ENCODE measurements at places on chromosomes 6 and 20. TPM values are rescaled to one million over a fixed set of nuclear protein-coding genes. Genes with fewer than 3 reads are reported as not detected.

GRCh38 chr6:38640216-38640909 is 634 bp upstream of the BTBD9 start:
- H3K4me1 ChIP-seq = peaks cover 37% of the 10 kb centered on the region
- H3K36me3 ChIP-seq = no peaks in the 10 kb centered on the region
- peak; percentile 28 for DNase-seq
- H3K4me3 ChIP-seq = peak overlapping the region; percentile 82

- no peak overlapping the region for H3K4me3 ChIP-seq
- no peaks in the 10 kb centered on the region for H3K36me3 ChIP-seq
- H3K4me1 ChIP-seq = peaks cover 12% of the 10 kb centered on the region
- H3K27ac ChIP-seq = no peak overlapping the region
- no peak for DNase-seq
Observed at GRCh38 chr6:105817370-105817769, 268.8 kb upstream of the PRDM1 start.

DNA sequence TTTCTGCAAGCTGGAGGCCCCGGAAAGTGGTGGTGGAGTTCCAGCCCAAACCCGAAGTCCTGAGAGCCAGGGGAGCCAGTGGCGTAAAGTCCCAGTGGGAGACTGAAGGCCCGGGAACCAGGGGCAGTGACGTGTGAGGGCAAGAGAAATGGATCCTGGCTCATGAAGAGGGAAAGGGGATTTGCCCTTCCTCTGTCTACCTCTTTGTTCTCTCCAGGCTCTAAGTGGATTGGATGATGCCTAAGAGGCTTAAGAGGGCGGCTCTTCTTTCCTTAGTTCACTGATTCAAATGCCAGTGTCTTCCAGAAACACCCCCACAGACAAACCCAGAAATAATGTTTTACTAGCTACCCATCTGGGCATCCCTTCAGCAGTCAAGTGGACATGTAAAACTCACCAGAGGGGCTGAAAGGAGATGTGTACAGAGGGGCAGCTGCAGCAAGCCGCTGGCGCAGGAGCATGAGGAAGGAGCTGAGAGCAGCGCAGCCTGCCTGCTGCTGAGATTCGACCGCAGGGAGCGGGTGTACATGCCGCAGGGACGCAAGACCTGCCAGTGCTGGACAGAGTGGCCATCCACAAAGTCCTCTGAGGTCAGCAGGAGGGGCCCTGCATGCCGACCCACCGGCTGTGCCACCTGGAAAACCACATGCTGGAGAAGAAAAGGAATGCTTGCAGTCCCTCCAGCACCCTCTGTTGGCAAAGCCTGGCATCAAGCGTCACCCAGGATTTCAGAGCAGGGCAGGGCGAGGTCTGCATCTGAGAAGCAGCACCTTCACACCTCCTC is 29.5 kb downstream of the CDYL start:
- H3K4me1 ChIP-seq = peaks cover 68% of the 10 kb centered on the region
- H3K27me3 ChIP-seq = no peaks in the 10 kb centered on the region
- peak; percentile 55 for DNase-seq
- peaks cover 16% of the 10 kb centered on the region for H3K36me3 ChIP-seq

DNA sequence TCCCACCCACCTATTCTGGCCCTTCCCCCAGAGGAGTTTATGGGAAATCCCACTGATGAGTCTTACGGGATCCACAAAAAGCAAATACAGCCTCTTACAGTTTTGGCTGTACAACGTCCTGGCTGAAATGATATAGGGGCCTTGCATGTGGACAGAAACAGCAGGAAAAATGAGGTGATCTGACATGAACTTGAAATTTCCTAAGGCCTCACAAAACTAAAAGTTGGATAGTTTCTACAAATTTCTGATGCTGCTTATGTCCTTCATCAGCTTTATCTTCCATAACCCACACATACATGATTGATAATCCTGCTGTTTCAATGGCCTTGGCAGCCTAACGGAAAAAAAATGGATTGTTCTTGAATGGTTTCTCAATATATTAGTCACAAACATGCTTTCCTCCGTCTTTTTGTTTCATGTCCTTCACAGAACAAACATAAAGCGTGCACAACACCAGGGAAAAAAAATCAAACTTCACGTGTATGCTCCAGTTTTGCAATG is 118.8 kb downstream of the BMP5 start:
- no peaks in the 10 kb centered on the region for H3K27me3 ChIP-seq
- DNase-seq = no peak
- no peaks in the 10 kb centered on the region for H3K4me1 ChIP-seq
- no peak overlapping the region for H3K27ac ChIP-seq
- no peaks in the 10 kb centered on the region for H3K36me3 ChIP-seq

DNA sequence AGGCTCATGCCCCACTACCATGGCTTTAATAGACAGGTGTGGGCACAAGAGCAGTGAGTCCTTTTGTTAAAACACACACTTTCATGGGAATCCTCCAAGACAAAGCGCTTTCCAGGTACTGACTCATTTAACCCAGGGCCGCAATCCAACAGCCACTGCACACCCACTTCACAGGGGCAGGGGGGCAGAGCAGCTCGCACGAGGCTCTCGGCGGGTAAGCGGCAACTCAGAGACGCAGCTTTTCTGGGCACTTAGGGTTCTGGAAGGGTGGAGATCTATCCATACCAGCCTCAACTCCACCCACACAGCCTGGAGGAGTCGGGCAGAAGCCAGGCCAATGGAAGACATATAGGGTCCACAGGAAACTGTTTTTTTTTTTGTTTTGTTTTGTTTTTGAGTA is 28.6 kb downstream of the PSMG4 start:
- H3K36me3 ChIP-seq = no peaks in the 10 kb centered on the region
- no peaks in the 10 kb centered on the region for H3K27me3 ChIP-seq
- no peaks in the 10 kb centered on the region for H3K4me1 ChIP-seq
- no peak overlapping the region for H3K27ac ChIP-seq

DNA sequence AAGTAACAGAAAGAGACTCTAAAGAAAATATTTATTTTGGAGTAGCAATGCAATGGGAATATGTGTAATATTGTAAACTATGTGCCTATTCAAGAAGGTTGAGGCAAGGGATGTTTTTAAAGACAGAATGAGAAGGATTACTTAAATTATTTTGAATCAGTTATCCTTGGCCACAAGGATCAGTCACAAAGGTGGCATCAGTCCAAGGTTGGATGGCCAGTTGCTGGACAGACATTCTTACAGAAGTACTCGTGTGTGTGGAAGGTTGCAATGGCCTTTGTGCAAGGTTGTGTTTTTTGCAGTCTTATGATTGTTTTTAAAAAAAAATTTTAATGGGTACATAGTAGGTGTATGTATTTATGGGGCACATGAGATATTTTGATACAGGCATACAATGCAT is 2.0 kb downstream of the QRSL1 start:
- no peak overlapping the region for H3K4me3 ChIP-seq
- H3K27ac ChIP-seq = no peak overlapping the region
- H3K27me3 ChIP-seq = no peaks in the 10 kb centered on the region
- peaks cover 28% of the 10 kb centered on the region for H3K4me1 ChIP-seq

GRCh38 chr6:43123461-43124314 is 47.4 kb upstream of the SRF start:
- H3K4me3 ChIP-seq = no peak overlapping the region
- H3K27me3 ChIP-seq = no peaks in the 10 kb centered on the region
- H3K36me3 ChIP-seq = no peaks in the 10 kb centered on the region
- H3K27ac ChIP-seq = no peak overlapping the region
- DNase-seq = no peak
- no peaks in the 10 kb centered on the region for H3K4me1 ChIP-seq

- H3K27me3 ChIP-seq = no peaks in the 10 kb centered on the region
- H3K4me1 ChIP-seq = peaks cover 20% of the 10 kb centered on the region
- peak overlapping the region; percentile 98 for H3K27ac ChIP-seq
- no peak for DNase-seq
- H3K4me3 ChIP-seq = peak overlapping the region; percentile 97
- H3K36me3 ChIP-seq = peaks cover 48% of the 10 kb centered on the region
Observed at GRCh38 chr6:73521351-73521985, 636 bp upstream of the EEF1A1 start.

GRCh38 chr20:48246061-48246790 is 460.9 kb upstream of the SULF2 start:
- no peaks in the 10 kb centered on the region for H3K27me3 ChIP-seq
- H3K27ac ChIP-seq = no peak overlapping the region
- no peak overlapping the region for H3K4me3 ChIP-seq
- no peaks in the 10 kb centered on the region for H3K4me1 ChIP-seq

GRCh38 chr6:89858041-89858440 is 28.4 kb downstream of the CASP8AP2 start:
- no peak for DNase-seq
- H3K27me3 ChIP-seq = no peaks in the 10 kb centered on the region
- no peak overlapping the region for H3K27ac ChIP-seq
- H3K4me3 ChIP-seq = no peak overlapping the region
- H3K4me1 ChIP-seq = peaks cover 14% of the 10 kb centered on the region
- peaks cover 72% of the 10 kb centered on the region for H3K36me3 ChIP-seq

GRCh38 chr6:54361188-54361587 is 52.9 kb downstream of the TINAG start:
- no peaks in the 10 kb centered on the region for H3K27me3 ChIP-seq
- no peak overlapping the region for H3K4me3 ChIP-seq
- no peak overlapping the region for H3K27ac ChIP-seq
- H3K36me3 ChIP-seq = no peaks in the 10 kb centered on the region

DNA sequence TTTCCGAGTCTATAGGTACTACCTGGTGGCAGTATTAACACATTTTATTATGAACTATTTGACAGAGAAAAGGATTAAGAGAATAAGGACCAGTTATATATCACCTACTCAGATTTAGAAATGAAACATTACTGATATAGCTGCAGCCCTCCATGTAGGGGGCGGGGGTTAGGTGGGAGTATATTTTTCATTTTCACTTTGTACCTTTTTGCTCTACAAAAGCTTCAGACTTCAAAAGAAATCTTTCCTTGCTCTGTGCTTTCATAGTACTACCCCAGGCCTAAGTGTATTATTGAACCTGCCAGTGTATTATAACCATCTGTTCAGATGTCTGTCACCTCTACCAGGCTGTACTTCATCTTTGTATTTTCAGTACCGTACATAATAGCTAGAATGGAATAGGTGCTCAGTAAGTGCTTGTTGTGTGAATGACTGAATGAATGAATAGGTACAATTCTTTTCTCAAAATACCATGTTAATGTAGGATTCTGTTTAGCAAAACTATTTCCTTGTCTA is 43.0 kb downstream of the CDKAL1 start:
- peaks cover 21% of the 10 kb centered on the region for H3K36me3 ChIP-seq
- H3K4me3 ChIP-seq = no peak overlapping the region
- no peaks in the 10 kb centered on the region for H3K27me3 ChIP-seq
- DNase-seq = no peak
- H3K27ac ChIP-seq = no peak overlapping the region

DNA sequence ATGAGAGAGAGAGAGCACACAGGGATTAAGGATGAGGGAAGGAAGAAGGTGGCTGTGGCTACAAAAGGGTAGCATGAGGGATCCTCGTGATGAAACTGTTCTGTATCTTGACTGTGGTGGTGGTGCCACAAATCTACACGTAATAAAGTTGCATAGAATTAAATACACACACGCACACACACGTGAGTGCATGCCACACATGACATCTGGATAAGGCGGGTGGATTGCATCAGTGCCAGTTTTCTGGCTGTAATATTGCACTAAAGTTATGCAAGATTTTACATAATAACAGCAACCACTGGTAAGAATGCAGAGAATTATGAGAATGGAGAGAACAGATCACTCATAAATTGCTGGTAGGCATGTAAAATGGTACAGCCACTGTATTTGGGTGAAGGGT is 16.9 kb upstream of the STK35 start:
- DNase-seq = no peak
- H3K27ac ChIP-seq = no peak overlapping the region
- H3K4me3 ChIP-seq = no peak overlapping the region
- H3K4me1 ChIP-seq = no peaks in the 10 kb centered on the region
- H3K27me3 ChIP-seq = peaks cover 21% of the 10 kb centered on the region
- no peaks in the 10 kb centered on the region for H3K36me3 ChIP-seq

- H3K27me3 ChIP-seq = no peaks in the 10 kb centered on the region
- no peak for DNase-seq
- no peak overlapping the region for H3K27ac ChIP-seq
- H3K4me1 ChIP-seq = no peaks in the 10 kb centered on the region
Observed at GRCh38 chr6:89311853-89312531, 3.1 kb downstream of the GABRR2 start.

DNA sequence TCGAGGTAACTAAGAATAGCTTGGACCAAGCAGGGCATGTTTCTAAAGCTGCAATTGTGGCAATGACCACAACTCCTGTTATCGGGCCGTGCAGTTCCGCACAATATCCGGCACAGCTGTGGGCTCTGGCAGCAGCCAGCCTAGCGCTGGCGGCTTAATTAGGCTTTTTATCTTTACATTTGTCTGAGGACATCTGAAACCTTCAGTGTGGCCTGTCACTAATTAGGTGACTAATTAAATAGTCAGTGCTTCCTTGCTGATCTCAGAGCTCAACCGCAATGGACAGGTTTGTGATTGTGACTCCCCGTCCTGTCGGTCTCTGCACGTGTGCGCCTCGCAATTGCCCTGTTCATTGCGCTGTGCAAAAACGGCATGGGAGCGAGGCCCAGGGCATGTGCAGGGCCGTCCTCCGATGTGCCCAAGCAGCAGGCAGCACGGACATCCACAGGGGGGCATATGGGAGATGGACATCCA is 134.8 kb upstream of the INSM1 start:
- DNase-seq = no peak
- H3K4me1 ChIP-seq = no peaks in the 10 kb centered on the region
- H3K36me3 ChIP-seq = no peaks in the 10 kb centered on the region
- no peak overlapping the region for H3K27ac ChIP-seq
- H3K27me3 ChIP-seq = peaks cover 6% of the 10 kb centered on the region
- H3K4me3 ChIP-seq = no peak overlapping the region

GRCh38 chr20:34951252-34951651 is 4.4 kb downstream of the GSS start:
- H3K36me3 ChIP-seq = peaks cover 21% of the 10 kb centered on the region
- no peak for DNase-seq
- peaks cover 16% of the 10 kb centered on the region for H3K4me1 ChIP-seq
- H3K4me3 ChIP-seq = no peak overlapping the region
- no peak overlapping the region for H3K27ac ChIP-seq

GRCh38 chr6:67535946-67536345 is 1099.1 kb upstream of the ADGRB3 start:
- no peaks in the 10 kb centered on the region for H3K27me3 ChIP-seq
- no peaks in the 10 kb centered on the region for H3K36me3 ChIP-seq
- H3K27ac ChIP-seq = no peak overlapping the region
- H3K4me1 ChIP-seq = no peaks in the 10 kb centered on the region
- H3K4me3 ChIP-seq = no peak overlapping the region

GRCh38 chr20:6835609-6836008 is 68.1 kb downstream of the BMP2 start:
- no peaks in the 10 kb centered on the region for H3K36me3 ChIP-seq
- H3K27ac ChIP-seq = no peak overlapping the region
- no peak for DNase-seq
- no peaks in the 10 kb centered on the region for H3K4me1 ChIP-seq
- peaks cover 4% of the 10 kb centered on the region for H3K27me3 ChIP-seq

The PPP1R3G gene
- total RNA-seq = 0.09 TPM

The CLIC5 gene
- 3.7 TPM for total RNA-seq

The TUBB2B gene
- total RNA-seq = 0.09 TPM

The HLA-DQA1 gene
- total RNA-seq = 0.32 TPM

The MCHR2 gene
- not detected for total RNA-seq

The PGC gene
- not detected for total RNA-seq

The GABRR1 gene
- total RNA-seq = not detected

The AARS2 gene
- 15.2 TPM for total RNA-seq

The CFAP61 gene
- 0.39 TPM for total RNA-seq

Data from activated CD4-positive, alpha-beta T cell treated with anti-CD3 and anti-CD28 coated beads for 36 hours (primary cell).